ENCODE measurements at places on chromosomes 13 and 19.

GRCh38 chr13:97491452-97491851 lies 57.5 kb downstream of the RAP2A start:
- no peak for DNase-seq

DNA sequence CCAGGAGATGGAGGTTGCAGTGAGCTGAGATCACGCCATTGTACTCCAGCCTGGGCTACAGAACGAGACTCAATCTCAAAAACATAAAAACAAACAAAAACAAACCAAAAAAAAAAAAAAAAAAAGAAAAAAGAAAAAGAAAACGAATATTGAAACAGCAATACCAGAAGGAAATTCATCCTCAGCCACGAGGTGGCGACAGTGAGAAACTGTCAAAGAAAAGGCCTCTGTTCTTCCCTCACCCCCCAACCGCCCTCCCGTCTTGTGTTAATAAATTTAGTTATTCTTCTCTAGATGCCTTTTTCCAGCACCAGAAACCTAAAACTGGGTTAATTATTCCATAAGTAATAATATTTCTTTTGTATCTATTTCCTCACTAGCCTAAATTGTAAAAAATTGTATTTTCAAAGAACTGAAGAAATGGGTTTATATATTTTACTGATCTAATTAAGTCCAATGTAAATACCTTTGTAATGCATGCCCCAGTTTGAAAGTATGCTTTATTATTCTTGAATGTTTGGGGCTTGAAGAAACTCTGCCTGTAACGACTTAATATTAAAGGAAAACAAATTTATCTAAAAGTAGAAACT lies 38.6 kb downstream of the LIG4 start:
- peak; percentile 13 for DNase-seq

- peak; percentile 22 for DNase-seq
Measured at GRCh38 chr13:76879203-76879882, 6.9 kb downstream of the KCTD12 start.

DNA sequence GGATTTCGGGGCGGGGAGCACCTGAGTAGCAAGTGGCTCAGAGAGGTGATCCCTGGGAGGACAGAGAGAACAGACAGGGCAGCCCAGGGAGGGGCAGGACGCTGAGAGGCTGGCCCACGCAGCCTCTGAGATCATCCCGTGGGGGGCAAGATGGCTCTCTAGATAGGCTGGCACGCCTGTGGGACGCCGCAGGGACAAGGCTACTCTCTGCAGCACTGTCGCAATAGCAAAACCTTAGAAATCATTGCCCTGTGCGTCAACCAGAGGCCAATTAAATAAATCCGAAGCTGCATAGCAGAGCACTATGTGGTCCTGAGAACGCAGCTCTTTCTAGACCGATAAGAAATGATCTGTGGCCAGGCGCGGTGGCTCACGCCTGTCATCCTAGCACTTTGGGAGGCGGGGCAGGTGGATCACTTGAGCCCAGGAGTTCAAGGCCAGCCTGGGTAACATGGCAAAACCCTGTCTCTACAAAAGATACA lies 5.1 kb downstream of the PEX11G start:
- no peak for DNase-seq

DNA sequence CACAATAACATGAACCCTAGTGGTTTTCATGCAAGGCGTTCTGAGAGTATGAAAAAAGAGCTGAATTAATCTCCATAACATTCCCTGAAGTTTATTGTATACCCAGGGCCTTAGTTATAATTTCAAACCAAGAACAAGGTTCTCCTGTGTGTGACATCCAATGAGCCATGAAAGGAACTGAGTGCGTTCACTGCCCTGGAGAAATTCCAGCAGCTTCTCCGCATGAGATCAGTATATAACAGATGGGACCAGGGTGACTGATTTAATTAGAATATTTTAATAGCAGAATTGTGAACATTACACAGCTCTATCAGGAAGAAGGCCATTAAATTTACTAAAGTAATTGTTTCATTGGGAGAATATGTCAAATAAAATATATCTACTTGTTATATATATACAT lies 1190.5 kb upstream of the SLC10A2 start:
- no peak for DNase-seq

DNA sequence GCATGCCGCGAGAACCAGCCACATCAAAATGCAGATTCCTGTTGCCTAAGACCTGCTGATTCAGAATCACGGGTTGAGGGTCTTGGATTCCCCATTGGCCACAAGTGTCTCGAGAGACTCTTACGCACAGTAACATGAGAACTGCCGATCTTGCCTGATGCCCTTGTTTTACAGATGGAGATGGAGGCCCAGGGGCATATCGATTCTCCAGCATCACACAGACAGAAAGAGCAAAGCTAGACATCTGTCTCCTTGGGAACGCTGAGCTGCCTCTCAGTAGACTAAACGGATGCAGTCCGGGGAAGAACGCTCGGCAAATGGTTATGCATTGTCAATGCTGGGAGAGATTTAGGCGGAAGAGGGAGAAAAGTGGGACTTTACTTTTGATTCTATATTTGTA lies 5.4 kb downstream of the NLRP12 start:
- no peak for DNase-seq

GRCh38 chr13:51502153-51502651 lies 49.4 kb upstream of the INTS6 start:
- DNase-seq = no peak

GRCh38 chr19:45400192-45400591 lies 4.7 kb downstream of the PPP1R13L start:
- DNase-seq = no peak

DNA sequence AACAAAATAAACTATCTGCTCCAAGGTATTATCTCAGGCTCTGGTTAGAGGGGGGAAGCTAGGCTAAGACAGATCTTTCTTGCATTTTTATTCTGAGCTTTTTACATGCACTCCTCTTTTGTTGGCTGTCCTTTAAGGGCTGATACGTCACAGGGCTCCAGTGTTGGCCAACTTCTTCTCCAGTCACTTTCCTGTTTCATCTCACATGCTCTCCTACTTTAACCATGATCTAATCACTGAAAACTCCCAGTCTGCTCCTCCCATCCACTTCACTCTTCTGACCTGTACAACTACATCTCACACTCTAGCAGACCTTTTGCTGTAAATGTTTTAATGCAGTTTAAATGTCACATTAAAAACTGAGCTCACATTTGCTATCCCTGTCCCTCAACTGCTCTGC lies 510.0 kb upstream of the KLF12 start:
- no peak for DNase-seq

GRCh38 chr19:708154-709143 lies at the start of gene PALM:
PALM (plus strand) TSS chr19:708935; CDS start chr19:709147, 212 bp downstream.
- DNase-seq = no peak

DNA sequence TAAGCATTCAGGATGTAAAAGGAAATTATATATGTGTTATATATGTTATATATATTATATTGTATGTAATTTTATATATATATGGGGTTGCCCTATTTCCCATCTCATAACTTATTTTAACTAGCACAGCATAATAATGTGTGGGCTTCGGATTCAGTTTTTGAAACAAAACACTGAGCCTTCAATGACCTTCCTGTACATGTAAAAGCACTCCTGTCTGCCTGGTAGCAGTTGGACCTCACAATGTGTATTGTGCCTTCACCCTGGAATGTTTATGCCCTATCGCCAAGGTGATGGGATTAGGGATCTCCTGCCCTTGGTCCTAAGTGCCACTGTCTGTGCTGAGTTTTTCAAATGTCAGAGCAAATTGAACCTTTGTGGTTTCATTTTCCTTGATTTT lies 968.8 kb downstream of the TUBA3C start:
- DNase-seq = peak; percentile 13

- DNase-seq = no peak
Measured at GRCh38 chr13:96091164-96092117, 1.5 kb downstream of the HS6ST3 start.

- no peak for DNase-seq
Measured at GRCh38 chr13:22736084-22736767, 444.6 kb upstream of the SGCG start.

GRCh38 chr13:113001241-113002140 lies 32.5 kb downstream of the MCF2L start:
- no peak for DNase-seq

- DNase-seq = no peak
Measured at GRCh38 chr13:111505175-111505777, 184.8 kb downstream of the TEX29 start.

- DNase-seq = no peak
Measured at GRCh38 chr19:10766049-10766623, 48.3 kb downstream of the DNM2 start.

DNA sequence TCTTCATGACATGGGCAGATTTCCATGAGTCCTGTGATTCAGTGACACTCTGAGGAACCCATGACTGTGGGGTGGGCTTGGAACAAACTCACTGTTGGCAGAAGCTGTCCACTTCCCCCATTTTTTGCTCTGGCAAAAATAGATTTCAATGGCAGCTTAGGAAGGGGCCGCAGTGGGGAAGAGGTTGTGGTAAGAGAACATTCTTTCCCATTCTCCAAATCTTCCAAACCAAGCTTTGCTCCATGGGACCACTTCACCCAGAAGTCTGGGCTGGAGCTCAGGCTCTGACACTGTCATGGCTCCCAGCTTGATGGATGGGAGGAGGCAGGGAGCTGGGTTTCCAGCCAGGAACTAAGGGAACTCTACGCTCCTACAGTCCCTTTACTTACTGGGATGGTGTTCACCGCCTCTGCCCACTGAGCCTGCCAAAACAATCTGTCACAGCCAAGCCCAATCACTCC lies 24.9 kb upstream of the MEDAG start:
- DNase-seq = no peak

- no peak for DNase-seq
Measured at GRCh38 chr13:49629947-49630346, 1.6 kb downstream of the ARL11 start.

DNA sequence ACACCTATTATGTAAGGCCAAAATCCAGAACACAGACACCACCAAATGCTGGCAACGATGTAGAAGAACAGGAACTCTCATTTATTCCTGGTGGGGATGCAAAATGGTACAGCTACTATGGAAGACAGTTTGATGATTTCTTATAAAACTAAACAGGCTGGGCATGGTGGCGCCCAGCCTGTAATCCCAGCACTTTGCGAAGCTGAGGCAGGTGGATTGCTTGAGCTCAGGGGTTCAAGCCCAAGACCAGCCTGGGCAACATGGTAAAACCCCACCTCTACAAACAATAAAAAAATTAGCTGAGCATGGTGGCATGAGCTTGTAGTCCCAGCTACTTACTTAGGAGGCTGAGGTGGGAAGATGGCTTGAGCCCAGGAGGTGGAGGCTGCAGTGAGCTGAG lies 98.3 kb downstream of the TUBA3C start:
- DNase-seq = no peak

GRCh38 chr19:45123440-45123850 lies 30.5 kb downstream of the PPP1R37 start:
- no peak for DNase-seq

GRCh38 chr19:22634450-22634827 lies 315 bp downstream of the ZNF492 start:
- DNase-seq = no peak

GRCh38 chr19:31066385-31066784 lies 282.9 kb downstream of the TSHZ3 start:
- DNase-seq = no peak

- no peak for DNase-seq
Measured at GRCh38 chr19:15639596-15639995, 1.1 kb upstream of the CYP4F3 start.

DNA sequence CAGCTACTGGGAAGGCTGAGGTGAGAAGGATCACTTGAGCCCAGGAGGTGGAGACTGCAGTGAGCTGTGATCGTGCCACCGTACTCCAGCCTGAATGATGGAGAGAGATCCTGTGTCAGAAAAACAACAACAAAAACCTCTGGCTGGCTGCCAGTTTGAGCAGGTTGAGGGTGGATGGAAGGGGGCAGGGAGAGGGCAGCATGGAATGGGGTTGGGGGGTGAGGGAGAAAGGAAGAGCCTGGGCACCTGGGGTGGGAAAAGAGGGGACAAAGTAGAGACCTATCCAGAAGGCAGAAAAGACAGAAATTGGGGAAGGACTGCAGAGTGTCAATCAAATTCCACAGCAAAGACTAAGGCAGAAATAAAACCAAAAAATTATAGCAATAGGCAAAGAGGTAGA lies 4.7 kb downstream of the SLC1A5 start:
- no peak for DNase-seq

DNA sequence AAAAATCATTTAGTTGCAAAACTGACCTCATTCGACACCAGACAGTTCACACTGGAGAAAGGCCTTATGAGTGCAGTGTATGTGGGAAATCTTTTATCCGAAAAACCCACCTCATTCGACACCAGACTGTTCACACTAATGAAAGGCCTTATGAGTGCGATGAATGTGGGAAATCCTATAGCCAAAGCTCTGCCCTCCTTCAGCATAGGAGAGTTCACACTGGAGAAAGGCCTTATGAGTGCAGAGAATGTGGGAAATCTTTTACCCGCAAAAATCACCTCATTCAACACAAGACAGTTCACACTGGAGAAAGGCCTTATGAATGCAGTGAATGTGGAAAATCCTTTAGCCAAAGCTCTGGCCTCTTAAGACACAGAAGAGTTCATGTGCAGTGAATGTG lies 7.1 kb upstream of the ZNF134 start:
- DNase-seq = no peak

DNA sequence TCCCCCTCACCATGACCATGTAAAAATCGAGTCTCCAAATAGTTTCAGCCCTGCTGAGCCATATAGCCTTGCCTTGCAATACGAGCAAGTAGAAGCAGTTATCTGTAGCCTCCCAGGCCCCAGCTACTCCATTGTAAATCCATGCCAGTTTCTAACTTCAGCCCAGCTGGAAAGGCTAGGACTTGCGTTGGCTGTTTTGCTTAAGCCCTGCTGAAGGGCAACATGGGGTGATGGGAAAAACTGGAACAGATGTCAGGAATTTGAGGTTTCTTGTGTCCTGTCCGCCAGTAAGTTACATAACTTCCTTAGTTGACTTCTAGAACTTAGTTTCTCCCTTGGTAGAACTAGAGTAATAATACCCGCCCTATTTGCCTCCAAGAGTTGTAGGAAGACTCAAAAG lies 216.0 kb upstream of the SERP2 start:
- DNase-seq = no peak

All from activated T-helper 1 cell treated with anti-CD3 and anti-CD28 coated beads, Interleukin-2, amount 50 U/mL, for 16 hours (primary cell).